ENCODE measurements at places on chromosomes 2 and 18. TPM values are rescaled to one million over a fixed set of nuclear protein-coding genes. Genes with fewer than 3 reads are reported as not detected.

DNA sequence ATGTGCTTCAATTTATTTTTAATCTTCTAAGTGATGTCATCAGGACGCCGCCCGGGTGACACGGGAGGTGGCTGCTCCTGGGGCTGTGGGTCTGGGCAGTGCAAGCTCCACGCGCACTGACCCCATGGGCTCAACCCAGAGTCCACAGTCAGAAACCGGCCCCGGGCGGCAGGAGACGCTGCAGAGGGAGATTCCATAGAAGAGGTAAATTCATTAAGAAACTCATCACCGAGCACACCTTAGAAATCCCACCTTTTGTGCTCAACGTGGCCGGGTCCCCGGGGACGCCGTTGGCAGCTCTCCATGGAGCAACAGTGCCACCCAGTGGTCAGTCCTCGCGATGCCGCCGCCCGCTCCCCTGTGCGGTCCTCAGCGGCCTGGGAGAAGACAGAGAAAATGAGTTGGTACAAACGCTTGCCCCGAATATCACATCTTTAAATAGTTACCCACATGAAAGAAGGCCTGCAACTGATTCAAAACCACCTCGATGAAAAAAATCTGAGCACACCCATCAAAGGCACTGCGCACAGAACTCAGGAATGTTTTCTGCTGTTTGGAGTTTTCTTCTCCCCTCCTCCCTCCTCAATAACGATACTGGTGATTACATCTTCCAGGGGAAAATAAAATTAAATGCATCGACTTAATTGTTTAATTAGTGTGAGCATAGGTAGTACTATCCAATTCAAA, 92.6 kb downstream of the CMPK2 start:
- DNase-seq: peak; percentile 67

- no peak for DNase-seq
These were observed 74.4 kb upstream of the MAP4K4 start for GRCh38 chr2:101623031-101623521.

- DNase-seq: no peak
These were observed 948.7 kb downstream of the TSN start for GRCh38 chr2:122704109-122704563.

- no peak for DNase-seq
These were observed 668.7 kb downstream of the SLC4A3 start for GRCh38 chr2:220296174-220296573.

The CDCA7 gene
- total RNA-seq: 0.49 TPM

The LIMS2 gene
- total RNA-seq: 10.1 TPM

The IL36A gene
- total RNA-seq: 1.2 TPM

The MEP1B gene
- total RNA-seq: not detected

The EVA1A gene
- total RNA-seq: not detected

Data from naive thymus-derived CD8-positive, alpha-beta T cell (primary cell).